Renal cortical epithelial cell (primary cell): ENCODE measurements at places on chromosomes 7 and 10. TPM values are rescaled to one million over a fixed set of nuclear protein-coding genes. Genes with fewer than 3 reads are reported as not detected.

DNA sequence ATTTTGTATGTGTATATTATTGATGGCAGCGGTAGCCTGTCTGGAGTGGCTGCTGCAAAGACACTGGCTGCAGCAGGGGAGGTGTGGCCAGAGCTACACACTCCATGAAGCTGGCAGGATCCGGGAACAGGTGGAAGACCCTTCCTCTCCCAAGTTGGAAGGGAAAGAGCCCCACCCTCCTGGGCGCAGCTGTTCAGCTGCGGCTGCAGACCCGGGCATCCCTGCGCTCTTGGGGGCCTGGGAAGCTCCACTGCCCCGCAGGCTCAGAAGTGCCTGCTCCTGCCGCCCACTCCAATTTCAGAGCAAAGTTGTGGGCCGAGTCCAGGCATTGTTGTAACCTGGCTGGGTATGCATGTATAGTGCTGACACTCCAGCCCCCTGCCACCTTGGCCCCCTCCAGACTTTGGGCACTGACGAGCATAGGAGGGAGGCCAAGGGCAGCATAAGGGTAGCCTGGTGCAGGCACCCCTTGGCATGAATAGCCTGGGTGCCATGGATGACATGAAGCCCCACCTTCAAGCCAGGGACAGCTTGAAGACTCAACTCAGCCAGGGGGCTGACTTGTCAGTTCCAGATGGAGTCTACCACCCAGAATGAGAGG lies 90.7 kb upstream of the TMEM168 start:
- DNase-seq: no peak

DNA sequence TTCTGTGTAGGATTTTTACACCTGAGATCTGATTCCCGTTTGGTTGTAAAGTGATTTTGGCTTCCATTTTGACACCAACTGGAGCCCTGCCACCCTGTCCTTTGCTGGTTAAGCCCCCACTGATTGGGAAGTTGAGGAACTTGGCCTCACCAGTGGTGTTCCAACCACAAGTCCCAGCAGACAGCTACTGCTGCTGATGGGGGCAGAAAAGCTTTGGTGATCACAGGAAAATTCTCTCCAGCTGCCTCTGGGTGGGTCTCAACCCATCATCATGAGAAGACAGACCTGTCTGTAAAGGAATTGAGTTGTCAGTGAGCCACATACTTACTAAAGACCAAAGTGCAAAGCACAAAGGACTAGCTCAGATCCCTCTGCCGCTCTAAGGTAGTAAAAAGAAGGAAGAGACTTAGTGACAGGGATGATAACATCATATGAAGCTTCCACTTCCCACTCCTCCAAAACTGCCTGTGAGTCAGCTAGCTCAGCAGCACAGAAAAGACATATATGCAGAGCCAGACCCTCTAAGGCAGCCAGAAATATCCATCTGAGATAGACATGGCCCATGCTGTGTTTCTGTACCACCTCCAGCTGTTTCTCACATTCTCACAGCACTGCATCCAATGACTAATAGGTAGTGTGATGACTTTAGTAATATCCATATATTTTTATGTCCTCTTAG lies 22.4 kb upstream of the LRRC17 start:
- DNase-seq: peak; percentile 44

DNA sequence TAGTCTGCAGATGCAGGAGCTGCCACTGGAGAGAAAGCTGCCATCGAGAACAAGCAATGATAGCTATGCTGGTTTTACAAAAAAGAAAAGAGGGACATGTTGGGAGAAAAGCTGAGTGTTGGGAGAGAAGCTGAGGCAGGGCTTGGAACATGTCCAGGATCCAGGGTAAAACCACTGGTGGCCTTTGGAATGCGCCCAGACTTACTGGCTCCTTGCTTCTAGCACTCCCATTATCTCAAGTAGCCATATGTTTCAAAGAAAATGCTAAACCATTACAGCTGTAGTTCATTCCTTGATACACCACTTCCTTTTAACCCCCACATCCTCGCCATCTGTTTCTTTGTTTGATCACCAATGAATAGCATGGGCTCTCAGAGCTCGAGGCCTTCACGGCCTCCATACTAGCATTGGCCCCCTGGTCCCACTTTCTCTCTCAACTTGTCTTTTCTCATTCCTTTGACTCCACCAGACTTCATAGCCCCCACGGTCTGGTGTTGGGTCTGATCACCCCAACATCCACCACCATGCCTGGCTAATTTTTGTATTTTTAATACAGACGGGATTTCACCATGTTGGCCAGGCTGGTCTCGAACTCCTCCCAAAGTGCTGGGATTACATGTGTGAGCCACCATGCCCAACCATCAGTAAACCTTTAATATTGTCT lies 23.8 kb upstream of the PLAC9 start:
- no peak for DNase-seq

DNA sequence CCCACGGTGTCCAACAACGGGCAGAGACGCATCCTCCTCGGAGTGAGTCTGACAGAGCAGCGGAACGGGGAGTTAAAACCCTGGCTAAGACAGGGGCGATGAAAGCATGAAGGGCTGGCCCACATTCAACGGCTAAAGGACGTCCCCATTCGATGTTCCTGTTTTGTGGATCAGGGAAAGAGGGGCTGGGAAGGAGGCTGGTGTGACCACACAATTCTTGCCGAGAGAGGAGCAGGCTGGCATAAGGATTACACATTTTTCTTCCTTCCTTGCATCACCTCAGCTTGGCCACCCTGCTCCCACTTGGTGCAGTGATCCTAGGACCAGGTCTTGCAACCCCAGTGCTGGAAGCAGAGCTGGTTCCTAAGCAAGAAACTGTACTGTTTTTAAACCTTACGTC lies 67.7 kb downstream of the GNA12 start:
- DNase-seq: no peak

GRCh38 chr7:94182721-94183120 lies 178.6 kb upstream of the BET1 start:
- peak; percentile 10 for DNase-seq

DNA sequence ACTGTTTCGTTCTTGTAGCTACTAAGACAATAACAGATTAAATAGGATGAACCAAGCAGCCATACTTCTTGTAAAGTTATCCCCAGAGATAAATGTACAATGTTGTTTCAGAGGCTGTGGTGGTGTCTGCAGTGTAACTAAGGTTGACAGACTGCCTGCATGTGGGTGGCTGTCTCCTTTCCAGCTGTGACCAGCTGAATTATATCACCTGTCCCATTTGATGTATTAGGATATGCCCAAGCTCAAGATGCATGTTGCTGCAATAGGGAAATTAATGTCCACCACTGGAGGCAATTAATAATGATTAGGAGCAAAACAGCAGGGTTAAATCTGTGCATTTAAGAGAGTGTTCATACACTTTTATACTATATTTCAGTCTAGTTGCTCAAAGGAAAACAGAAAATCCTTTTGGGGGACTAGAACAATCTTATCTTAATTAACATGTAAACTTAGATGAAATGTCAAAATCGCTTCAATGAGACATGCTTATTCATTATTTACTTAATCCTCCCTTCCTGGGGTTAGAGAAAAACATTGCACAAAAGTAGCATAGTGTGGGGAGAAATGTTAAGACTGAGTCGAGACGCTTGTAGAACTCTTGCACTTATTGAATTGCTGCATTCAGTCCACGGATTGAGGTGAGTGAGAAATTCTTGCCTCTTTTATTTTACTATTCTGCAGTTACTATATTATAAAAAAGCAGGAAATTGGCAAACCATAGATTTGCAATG lies 269.0 kb downstream of the SNX10 start:
- no peak for DNase-seq

Gene BLNK
- 0.35 and 2.8 TPM in 2 replicates for total RNA-seq

GRCh38 chr10:126690534-126690933 lies 20.0 kb upstream of the C10orf90 start:
- DNase-seq: no peak

DNA sequence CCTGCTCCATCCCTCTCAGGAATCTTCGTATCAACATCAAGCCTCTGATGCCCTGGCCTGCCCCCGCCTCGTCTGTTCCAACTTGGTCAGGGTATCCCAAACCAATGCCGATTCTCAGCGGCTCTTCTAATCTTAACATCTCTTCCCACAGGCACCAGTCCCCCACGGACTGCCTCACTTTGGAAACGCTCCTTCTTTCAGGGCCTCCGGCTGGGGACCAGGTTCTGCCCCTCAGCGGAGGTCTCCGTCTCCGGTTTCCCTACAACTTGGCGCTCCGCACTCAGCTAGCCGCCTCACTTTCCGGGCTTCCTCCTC lies 488 bp downstream of the ABCF2 start:
- DNase-seq: no peak

Gene FANK1
- total RNA-seq: 14.9 and 26.4 TPM in 2 replicates

Gene CRTAC1
- 0.17 and 23.9 TPM in 2 replicates for total RNA-seq

DNA sequence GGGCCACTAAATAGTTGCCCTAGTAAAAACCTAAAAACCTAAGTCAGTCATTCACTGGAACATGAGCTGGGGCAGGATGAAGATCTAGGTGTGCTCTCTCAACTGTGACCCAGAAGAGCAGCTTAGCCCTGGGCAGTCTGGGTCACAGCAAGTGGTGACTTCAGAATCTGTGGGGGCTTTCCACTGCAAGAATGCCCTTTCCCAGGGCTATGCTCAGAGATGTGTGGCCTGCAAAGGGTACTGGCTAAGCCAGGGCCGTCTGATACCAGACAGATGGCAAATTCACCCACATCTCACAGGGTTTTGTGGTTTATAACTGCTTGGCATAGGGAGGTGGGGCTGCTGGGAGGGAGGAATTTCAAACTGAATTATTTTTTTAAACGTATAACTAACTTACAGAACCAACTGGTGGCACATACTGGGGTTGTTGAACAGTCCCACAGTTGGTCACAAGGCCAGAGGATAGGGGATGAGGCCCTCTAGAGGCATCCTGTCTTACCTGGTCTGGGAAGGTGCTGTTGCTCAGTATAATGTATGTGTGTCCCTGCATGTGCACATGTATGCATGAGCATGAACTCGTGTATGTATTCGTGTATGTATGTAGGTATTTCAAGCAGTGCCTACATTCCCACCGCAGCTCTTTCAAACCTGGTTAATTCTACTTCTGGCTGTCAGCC lies 63.2 kb downstream of the PRPF18 start:
- DNase-seq: peak; percentile 33

DNA sequence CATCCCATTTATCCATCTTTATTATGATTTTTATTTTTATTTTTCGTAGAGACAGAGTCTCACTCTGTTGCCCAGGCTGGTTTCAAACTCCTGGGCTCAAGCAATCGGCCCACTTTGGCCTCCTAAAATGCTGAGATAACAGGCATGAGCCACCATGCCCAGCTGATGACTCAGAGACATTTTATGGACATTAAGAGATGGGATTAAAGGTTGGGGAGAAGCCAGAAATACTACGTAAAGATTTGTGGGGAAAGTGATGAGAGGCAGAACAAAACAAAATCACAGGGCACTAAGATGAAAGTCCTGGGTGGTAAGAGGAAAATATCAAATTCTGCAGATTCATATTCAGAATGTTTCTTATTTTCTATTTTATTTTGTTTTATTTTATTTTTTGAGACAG lies 7.6 kb downstream of the WNT8B start:
- DNase-seq: no peak

GRCh38 chr10:17061418-17061817 lies 68.2 kb downstream of the CUBN start:
- DNase-seq: peak; percentile 21

Gene CCDC172
- not detected in 2 replicates for total RNA-seq

DNA sequence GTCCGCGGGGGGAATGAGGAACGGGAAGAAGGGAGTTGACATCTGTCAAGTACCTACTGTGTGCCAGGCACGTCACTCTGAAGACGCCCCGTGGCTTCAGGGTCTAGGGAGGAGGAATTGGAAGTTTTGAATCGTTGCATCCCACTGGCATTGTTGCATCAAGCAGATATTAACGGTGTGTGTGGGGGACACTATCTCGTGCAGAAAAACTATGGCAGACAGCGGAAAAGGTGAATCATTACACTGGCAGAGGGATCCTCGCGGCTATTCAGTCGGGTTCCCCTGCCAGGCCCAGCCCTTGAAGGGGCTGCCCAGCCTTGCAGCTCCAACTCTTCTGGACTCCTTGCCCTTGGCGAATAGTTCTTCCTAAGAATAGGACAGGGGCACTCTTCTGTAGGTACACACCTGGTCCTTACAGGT lies 1.0 kb upstream of the KIAA1549 start:
- DNase-seq: no peak

GRCh38 chr10:27449571-27449970 lies 54.5 kb upstream of the RAB18 start:
- no peak for DNase-seq

Gene SPDYE16
- total RNA-seq: 0.25 TPM in 1 of 2 replicates, not detected in the other
